ENCODE measurements at places on chromosomes 1 and 21. TPM values are rescaled to one million over a fixed set of nuclear protein-coding genes. Genes with fewer than 3 reads are reported as not detected.

Gene ZZZ3
- total RNA-seq, result 43.5 TPM

Gene FABP3
- 250 TPM for total RNA-seq

Gene HORMAD1
- not detected for total RNA-seq

Gene FDPS
- total RNA-seq, result 310 TPM

Gene BATF3
- total RNA-seq, result 1.8 TPM

Gene SLC6A9
- 4.9 TPM for total RNA-seq

Gene HIVEP3
- total RNA-seq, result 0.42 TPM

Gene FOXD3
- total RNA-seq, result not detected

Gene ZC3H12A
- 14.0 TPM for total RNA-seq

Gene FCRL4
- total RNA-seq, result not detected

Gene CAMK1G
- 8.5 TPM for total RNA-seq
